ENCODE measurements at places on chromosomes 1 and 21.

DNA sequence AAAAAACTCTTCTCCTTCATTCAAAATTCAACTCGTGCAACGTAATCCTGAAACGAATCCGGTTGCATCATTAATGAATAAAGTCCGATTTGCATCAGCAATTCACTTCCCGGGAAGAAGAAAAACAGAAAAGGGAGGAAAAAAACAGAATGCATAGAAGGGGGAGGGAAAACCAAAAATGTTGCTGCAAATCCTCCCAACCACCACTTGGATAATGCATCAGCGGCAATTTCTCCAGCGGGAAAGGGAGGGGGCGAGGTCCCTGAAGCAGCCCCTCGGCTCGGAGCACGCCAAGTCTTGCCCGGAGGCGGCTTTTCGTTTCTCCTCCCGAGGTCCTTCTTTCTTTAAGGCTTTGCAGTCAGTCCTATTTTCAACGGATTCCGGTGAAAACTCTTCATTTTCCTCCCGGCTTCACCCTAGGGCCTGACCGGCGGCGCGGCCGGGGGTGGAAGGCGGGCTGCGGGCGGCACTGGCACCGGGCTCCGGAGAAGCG, 723 bp downstream of the CDC42BPA start:
- DNase-seq = peak; percentile 76

DNA sequence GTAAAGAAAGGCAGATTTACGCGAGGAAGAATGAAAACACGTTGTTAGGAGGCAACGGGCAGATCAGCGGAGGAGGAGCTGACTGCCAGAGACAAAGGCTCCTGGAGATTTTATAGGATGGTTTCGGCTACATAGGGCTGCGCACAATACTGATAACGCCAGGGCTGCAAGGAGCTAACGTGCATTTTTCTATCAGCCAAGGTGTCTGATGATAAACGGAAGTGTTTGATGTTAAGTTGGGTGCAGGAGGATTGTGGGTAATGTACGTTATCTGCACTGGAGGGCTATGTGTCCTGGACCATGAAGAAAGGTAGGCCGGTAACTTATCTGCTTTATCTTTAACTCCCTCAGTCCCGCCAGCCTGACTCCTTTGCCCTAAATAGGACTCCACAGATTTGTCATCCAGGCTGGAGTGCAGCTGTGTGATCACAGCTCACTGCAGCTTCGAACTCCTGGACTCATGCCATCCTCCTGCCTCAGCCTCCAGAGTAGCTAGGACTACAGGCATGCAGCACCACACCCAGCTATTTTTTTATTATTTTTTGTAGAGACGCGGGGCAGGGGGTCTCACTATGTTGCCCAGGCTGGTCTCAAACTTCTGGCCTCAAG, 29.6 kb downstream of the SETD4 start:
- DNase-seq = no peak

GRCh38 chr1:17883136-17883535, 128.0 kb downstream of the ACTL8 start:
- no peak for DNase-seq

DNA sequence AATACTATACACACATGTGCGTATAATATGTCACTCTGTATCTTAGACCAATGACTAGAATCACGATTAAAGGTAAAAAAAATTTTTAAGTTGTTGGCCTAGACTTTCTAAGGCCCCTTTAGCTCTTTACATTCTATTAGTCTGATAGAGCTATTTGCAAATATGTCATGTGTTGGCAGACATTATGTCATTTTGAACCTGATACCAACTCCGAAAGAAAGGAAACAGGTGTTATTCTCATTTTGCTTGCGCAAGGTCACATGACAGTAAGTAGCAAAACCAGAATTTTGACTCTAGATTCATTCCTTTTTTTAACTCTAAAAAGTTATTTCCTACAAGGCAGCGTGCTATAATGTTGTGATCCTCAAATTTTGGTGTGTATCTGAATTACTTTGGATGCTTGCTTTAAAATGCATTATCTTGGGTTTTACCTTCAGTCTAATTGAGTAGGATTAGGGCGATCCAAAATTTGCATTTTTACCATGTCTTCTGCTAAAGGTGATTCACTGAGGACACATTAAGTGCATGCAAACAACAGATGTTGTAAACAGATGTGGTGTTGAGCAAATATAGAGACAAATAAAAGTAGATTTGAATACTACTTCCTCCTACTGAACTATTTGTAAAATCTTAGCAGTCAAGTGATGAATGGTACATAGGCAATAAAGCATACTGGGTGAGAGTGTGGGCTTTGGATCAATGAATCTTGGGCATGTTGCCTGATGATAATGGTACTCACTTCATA, 63.5 kb upstream of the KIAA1614 start:
- no peak for DNase-seq

GRCh38 chr1:148263128-148263905, 111.2 kb upstream of the NBPF11 start:
- DNase-seq = peak; percentile 97

DNA sequence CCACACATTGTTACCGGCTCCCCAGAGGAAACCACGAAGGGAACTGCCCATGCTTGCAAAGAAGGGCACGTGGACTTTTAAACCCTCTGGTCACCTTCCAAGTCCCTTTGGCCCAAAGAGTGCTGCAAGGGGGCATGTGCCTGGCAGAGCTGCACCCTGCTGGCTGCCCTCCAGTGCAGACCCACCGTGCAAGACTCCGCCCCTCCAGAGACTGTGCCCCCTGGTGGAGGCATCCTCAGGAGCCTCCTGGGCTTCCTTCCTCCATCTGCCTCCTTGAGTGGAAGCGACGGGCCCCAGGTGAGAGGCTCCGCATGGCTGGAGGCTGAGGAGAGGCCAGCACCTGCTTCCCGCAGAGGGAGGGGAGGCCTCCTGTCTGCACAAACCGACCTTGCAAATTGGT, 100.6 kb downstream of the CRYAA start:
- DNase-seq = peak; percentile 9

DNA sequence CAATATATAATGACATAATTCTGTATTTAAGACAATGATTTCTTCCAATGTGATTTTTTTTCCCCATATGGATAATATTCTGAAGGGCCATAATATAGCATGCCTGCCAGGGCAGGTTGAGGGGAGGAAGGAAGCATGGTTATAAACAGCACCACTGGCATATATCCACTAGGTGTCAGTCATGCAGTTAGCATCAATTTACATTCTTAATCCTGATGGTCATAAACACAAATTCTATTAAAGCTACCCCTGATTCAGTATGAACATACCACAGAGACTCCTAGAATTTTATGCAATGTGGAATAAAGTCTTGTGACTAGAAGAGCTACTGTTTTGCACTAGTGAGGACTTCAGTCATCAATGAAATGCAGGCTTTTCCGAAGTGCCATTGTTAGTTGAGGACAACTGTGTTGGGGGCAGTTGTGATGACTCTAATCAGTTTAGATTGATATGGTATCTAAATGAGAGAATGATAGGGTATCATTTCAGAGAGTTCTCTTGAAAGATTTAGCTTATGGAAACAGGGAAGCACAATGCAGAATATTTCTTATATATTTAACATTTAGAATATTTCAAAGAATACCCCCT, 342.7 kb upstream of the NR5A2 start:
- DNase-seq = peak; percentile 75

DNA sequence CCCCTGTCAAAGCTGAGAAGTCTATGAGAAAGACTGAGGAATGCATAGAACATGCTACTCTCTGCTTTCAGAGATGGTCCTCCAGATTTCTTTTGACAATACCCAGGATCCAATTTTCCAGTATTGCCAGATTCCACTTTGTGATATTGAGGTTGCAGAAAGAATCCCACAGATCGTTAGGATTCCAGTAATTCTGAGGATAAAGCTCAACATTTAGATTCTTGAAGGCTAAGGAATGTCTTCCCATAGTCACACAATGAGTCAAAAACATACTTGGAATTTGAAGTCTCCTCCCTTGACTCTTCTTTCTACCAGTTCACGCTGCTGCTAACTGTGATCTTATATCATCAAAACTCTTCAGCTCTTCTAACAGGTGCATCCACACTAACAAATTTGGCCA, 57.1 kb downstream of the TNFSF18 start:
- no peak for DNase-seq

GRCh38 chr1:20470194-20470593, 15.8 kb downstream of the CAMK2N1 start:
- DNase-seq = no peak

GRCh38 chr1:24955161-24955560, 25.1 kb upstream of the RUNX3 start:
- DNase-seq = no peak

DNA sequence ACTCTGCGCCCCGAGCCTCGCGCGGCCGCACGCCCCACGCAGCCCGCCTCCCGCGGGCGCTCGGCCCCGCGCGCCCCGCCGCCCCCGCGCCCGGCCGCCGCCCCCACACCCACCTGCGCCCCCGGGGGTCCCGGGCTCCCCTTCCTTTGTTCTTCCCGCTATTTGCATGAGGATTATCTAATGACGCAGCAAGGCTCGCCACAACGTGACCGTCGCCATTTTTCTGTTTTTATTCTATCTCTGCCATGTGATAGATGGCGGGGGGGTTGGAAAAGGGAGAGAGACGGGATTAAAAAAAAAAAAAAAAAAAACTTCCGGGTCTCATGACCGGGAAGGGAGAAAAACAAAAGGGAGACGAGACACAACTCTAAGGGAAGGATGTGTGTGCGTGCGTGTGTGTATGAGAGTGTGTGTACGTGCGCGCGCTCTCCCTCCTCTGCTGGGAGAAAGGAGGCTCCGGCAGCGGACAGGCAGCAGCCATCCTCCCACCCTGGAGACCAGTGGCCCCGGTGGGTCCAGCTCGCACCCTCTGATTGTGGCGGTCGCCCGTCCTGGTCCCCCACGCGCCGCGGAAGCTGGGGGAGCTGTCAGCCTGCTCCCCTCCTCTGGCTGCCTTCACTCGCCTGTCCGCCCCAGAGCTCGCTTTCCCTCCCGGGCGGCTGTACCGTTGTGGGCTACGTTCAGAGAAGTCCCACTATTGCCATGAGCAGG, 80.4 kb upstream of the AK4 start:
- peak; percentile 66 for DNase-seq

DNA sequence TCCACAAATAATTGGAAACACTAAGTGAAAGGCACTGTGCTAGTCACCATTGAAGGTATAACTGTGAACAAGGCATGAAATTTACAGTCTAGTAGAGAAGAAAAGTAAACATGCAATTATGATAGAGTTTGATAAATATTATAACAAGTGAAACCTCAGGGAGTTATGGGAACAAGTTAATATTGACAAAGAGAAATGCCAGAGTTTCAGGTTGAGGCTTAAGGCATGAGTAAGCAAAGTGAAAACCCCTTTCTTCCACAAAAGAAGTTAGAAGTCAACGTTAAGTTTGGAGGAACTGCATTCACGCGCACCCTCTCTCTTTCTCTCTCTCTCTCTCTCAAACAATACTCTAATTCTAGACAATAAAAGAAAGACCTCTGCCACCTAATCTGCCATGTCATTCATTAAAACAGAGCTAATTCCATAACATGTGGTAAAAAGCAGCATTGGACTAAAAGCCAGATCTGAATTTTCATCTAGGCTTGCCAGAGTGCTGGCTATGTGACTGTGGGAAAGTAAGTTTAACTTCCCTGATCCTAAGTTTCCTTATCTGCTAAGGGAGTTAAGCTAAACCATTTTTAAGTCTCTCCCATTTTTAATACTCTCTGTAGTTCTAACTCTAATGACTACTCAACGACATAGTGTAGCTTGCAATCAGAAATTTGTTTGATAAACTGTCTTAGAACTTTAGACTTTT, 22.0 kb downstream of the SLC44A5 start:
- DNase-seq = no peak

GRCh38 chr1:91745640-91746373, 140.1 kb downstream of the TGFBR3 start:
- no peak for DNase-seq

GRCh38 chr1:70906800-70907199, 140.8 kb downstream of the PTGER3 start:
- DNase-seq = no peak

- DNase-seq = no peak
Observed at GRCh38 chr1:236808005-236808404, 12.9 kb downstream of the MTR start.

- DNase-seq = no peak
Observed at GRCh38 chr1:30615816-30616590, 107.4 kb downstream of the MATN1 start.

DNA sequence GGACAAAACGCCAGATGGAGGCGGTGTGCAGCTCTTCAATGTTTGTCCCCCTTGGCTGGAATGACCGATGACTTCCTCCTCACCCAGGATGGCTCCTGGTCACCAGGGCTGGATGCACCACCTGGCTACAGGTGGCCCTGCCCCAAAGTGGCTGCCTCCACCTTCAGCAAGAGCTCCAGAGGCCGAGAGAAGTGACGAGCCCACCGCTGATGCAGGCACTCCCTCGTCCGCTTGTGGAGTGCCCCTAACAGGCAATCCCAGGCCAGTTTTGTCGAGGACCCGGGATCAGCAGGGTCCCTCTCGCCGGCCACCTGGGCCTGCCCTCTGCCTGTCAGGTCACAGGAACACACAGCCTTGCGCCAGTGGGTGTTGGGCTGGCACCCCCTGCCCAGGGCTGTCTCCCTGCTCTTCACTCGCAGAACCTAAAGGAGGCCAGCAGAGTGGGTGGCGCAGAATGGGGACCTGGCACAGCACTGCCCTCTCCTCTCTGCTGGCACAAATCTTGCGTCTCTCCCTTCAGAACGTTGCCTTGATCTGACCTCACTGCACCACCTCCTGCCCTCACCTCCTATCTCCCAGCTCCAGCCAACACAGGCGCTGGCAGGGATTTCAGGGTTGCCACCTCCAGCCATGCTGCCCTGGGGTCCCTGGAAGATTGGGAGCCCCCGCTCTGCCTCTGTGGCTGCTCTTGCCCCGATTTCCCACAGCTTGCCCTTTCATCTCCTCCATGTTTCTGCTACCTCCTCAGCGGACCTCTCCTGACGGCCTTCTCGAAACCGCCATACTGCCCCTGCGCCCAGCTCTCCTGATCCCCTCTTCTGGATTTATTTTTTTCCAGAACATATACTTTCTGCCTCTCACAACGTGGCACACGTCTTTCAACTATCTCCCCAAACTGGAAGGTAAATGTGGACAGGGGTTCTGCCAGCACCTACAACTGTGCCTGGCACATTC, 38.6 kb downstream of the SLC45A1 start:
- no peak for DNase-seq

All from ACHN (cell line).